Amygdala (tissue), 56 donors: ENCODE measurements at places on chromosomes 11 and 22.

GRCh38 chr22:48746789-48747425 lies 1080.8 kb downstream of the BRD1 start:
- DNase-seq: no peak

DNA sequence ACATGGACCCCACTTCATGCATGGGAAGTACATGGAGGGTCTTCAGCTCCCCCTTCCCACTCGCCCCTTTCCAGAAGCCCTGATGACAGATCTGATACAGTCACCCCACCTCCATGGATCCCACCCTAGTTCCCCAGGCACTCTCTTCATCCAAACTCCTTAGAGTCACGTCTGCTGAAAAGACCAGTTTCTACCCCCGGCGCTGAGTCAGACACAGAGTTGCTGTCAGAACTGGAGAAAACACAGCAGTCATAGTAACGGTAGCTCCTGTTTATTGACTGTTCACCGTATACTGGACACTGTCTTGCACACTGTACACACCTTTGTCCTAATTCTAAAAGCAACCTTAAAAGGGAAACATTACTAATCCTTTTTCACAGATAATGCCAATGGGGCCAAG lies 29.1 kb downstream of the DRD2 start:
- DNase-seq: no peak

DNA sequence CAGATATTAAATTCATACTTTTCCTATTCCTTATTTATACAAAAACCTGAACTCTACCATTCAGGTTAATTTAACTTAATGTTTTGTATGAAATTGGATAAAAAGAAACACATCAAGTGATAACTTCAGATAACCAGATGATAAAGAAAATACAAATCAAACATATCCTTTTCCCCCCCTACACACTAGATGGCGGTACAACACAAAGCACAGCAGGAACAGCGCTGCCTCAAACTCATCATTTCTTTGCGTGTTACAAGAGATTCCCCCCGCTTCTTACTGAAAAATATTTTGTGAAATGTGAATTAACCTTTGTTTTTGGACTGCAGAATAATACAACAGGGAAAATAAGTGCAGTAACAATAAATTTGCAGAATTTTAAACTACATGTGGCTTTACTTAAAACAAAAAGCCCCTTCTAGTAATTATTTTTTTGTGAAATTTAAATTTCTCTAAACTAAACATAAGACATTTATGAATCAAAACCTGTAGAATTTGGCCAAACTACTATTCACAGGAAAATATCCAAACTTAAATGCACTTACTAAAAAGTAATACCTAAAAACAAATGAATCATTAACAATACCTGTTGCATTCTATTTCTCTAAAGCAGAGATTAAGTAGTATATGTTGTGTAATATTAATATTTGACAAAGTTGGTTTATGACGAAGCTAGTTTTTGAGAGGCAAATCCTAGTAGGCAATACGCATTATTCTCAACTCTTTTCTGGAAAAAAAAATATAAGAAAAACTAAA lies 74.4 kb downstream of the ARHGAP32 start:
- DNase-seq: no peak

DNA sequence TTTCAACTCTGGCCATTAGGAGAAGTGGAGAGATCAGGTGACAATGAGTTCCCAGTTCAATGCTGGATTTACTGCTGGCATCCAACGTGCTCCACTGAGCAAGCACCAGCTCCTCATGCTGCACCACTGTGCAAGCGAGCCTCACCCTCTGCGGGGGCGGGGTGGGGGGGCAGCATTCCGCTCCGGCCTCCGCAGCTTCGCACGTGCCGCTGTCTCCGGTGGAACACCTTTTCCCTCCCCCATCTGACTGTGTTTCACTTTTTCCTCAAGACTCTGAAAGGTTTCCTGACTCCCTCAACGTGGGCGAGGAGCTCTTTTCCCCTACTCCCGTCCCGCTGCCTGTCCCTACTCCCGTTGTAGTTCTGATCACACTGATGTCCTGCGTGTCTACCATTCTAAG lies 835 bp upstream of the RHOD start:
- no peak for DNase-seq

DNA sequence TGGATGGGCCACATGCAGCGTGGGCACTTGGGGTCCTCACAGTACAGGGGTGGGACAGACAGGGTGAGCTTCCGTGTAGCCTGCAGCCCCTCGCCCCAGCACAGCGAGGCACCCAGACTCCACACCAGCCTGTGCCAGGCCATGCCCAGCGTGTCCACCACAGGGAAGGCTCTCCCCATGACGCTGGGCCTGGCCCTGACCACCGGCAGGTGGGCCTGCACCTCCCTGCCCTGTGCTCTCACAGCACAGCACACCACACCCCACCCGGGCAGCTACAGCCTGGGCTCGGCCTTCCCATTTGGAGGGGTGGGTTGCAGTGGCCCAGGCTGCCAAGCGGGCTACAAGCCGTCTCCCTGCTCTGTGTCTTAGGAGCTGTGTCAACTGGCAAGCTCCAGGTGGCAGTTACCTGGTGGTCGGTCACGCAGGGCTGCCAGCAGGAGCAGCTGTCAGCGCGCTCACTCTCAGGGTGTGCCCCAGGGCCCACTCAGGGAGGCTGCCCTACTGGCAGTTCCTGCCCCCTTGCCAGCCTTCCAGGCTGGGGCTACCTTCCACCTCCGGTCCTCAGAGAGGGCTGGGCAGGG lies 4.6 kb downstream of the MOB2 start:
- no peak for DNase-seq
